LHCN-M2 (cell line): ENCODE measurements at places on chromosomes 16 and 17. TPM values are rescaled to one million over a fixed set of nuclear protein-coding genes. Genes with fewer than 3 reads are reported as not detected.
A peak's percentile ranks its signal among the peaks of the same experiment; 100 is the strongest.

Gene SHCBP1
- total RNA-seq, result 59.4 and 67.0 TPM in 2 replicates

Gene KRT39
- total RNA-seq, result not detected in 2 replicates

Gene LRRC46
- 0.45 and 1.4 TPM in 2 replicates for total RNA-seq

DNA sequence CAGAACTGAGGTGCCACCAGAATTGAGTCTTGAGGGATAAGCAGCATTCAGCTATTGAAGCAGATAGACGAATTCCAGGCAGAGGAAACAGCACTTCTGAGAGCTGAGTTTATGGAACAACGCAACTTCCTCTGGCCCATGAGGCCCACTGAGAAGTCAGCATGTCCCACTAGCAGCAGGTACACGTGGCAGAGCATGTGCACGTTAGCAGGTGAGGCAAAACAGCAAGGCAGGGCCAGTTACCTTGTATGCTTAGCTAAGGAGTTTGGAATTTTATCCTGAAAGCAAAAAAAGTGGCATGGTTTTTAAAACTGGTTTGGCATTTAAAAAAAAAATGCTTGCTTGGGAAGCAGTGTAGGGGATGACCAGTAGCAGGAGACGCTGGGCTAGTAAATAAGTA lies 305.6 kb downstream of the CPPED1 start:
- DNase-seq, result no peak

- no peak for DNase-seq
Observed at GRCh38 chr16:85839681-85840240, 40.3 kb downstream of the COX4I1 start.

- DNase-seq, result no peak
Observed at GRCh38 chr17:8708025-8708461, 36.6 kb downstream of the CCDC42 start.

- peak; percentile 21 for DNase-seq
Observed at GRCh38 chr17:80596760-80597608, 52.3 kb downstream of the RPTOR start.

- peak; percentile 19 for DNase-seq
Observed at GRCh38 chr16:81517629-81518438, 73.2 kb downstream of the CMIP start.

GRCh38 chr16:67482233-67482924 lies 968 bp downstream of the AGRP start:
- no peak for DNase-seq

DNA sequence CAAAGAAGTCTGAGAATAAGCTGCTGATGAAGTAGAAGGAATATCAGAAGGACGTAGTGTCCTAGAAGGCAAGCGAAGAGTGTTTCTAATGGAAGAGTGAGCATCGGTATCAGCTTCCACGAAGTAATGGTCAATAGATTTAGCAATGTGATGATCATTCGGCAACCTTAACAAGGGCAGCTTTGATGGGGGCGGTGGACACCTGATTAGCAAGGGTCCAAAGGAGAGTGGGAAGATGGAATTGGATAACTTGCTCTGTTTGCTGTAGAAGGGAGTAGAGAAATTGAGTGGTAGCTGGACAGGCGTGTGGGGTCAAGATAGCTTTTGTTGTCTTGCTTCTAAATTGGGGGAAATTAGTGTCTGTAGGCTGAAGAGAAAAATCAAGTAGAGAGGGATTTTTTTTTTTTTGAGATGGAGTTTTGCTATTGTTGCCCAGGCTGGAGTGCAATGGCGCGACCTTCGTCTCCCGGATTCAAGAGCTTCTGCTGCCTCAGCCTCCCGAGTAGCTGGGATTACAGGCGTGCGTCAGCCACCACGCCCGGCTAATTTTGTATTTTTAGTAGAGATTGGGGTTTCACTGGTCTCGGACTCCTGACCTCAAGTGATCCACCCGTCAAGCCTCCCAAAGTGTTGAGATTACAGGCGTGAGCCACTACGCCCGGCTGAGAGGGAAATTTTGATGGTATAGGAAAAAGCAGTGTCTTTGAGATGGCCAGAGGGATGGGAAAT lies 13.9 kb upstream of the HES7 start:
- no peak for DNase-seq
